Heart left ventricle (tissue), 16 donors: ENCODE measurements at places on chromosomes 1 and 21. TPM values are rescaled to one million over a fixed set of nuclear protein-coding genes. Genes with fewer than 3 reads are reported as not detected.

Gene ACOT7
- 6.2 TPM for polyA plus RNA-seq

DNA sequence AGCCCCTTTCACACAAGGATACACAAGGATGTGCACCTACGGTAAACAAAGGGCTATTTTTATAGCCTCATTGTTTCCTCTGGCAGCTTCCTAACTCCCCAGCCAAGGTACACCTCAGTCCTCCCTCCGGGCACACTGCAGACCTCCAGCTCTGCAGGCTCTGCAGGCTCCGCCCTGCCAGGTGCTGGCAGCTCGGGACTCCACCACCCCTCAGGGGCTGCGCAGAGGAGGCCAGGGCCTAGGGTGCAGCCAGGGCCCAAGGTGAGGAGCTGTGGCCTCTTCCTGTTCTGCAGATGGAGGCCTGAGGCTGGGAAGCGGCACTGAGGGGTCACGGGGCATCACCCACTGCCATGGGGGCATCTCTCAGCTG lies 19.8 kb upstream of the CLSTN1 start:
- H3K36me3 ChIP-seq = no peaks in the 10 kb centered on the region
- H3K27me3 ChIP-seq = no peaks in the 10 kb centered on the region
- H3K4me1 ChIP-seq = peaks cover 11% of the 10 kb centered on the region
- DNase-seq = no peak
- H3K27ac ChIP-seq = peak overlapping the region; percentile 42

GRCh38 chr1:204634260-204634910 lies 51.2 kb downstream of the LRRN2 start:
- peaks cover 6% of the 10 kb centered on the region for H3K4me1 ChIP-seq
- no peak overlapping the region for H3K27ac ChIP-seq
- peaks cover 6% of the 10 kb centered on the region for H3K27me3 ChIP-seq

Gene CYB5RL
- 2.2 TPM for polyA plus RNA-seq

GRCh38 chr21:10272216-10272615 lies 249.2 kb upstream of the TPTE start:
- no peak overlapping the region for H3K4me3 ChIP-seq
- no peaks in the 10 kb centered on the region for H3K36me3 ChIP-seq
- no peak overlapping the region for H3K27ac ChIP-seq
- H3K27me3 ChIP-seq = no peaks in the 10 kb centered on the region
- H3K4me1 ChIP-seq = no peaks in the 10 kb centered on the region

DNA sequence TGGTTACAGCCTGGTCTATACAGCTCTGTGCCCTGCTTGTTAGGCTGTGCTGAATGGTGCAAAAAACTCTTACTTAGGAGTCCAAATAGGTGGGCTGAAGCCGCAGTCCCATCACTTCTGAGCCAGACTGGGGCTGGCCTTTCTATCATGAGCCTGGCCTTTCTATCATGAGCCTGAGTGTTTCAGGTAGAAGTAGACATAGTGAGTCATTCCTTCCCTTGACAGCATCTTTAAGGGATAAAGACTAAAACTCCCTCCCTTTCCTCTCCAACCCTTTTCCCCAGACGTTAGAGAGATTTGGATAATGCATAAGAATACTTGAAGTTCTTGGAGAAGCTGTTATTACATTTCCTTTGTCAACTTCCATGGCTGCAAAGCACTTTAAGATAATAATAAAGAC lies 46.5 kb upstream of the PARP1 start:
- no peaks in the 10 kb centered on the region for H3K36me3 ChIP-seq
- H3K4me1 ChIP-seq = no peaks in the 10 kb centered on the region
- DNase-seq = no peak
- no peaks in the 10 kb centered on the region for H3K27me3 ChIP-seq
- H3K27ac ChIP-seq = no peak overlapping the region

DNA sequence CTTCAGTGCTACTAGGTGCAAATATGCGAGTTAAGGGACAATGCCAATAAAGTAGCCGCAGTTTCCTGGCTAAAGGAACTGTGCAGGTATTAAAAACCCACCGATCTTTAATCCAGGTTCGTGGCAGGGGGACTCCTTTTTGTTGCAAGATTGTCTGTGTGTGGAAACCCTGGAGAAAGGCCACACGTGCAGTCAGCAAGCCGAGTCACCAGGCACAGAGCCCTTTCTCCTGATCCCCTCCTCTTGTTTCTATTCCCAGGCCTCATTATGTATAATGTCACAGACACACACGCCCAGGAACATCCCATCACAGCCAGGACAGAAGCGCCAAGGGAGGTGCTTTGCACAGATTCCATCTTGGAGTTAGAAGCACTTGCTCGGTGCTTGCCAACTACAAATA lies 528.9 kb downstream of the KIF26B start:
- H3K36me3 ChIP-seq = no peaks in the 10 kb centered on the region
- H3K27me3 ChIP-seq = no peaks in the 10 kb centered on the region
- no peak for DNase-seq

DNA sequence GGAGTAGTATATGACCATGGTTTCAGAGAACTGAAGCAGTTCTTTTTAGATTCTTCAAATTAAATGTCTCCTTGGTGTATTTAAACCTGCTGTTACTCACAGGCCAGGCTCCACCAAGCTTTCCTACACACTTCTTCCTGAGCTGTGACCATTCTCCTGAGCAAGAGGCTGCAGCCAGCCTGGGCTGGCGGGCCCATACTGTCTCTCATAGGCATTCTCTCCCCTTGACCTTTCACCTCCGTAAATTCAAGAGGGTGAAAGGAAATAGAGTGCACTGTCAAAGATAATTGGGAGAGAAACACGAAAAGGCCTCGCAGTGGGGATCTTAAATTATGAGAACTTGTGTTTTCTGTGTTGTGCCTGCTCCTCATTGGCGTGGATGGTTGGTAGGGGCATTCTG lies 2.3 kb downstream of the ARF1 start:
- peak; percentile 9 for DNase-seq
- H3K36me3 ChIP-seq = no peaks in the 10 kb centered on the region
- H3K27me3 ChIP-seq = no peaks in the 10 kb centered on the region
- peak overlapping the region; percentile 70 for H3K4me3 ChIP-seq
- H3K27ac ChIP-seq = peak overlapping the region; percentile 100

Gene AGT
- 44.2 TPM for polyA plus RNA-seq

Gene ABCG1
- polyA plus RNA-seq = 7.2 TPM

DNA sequence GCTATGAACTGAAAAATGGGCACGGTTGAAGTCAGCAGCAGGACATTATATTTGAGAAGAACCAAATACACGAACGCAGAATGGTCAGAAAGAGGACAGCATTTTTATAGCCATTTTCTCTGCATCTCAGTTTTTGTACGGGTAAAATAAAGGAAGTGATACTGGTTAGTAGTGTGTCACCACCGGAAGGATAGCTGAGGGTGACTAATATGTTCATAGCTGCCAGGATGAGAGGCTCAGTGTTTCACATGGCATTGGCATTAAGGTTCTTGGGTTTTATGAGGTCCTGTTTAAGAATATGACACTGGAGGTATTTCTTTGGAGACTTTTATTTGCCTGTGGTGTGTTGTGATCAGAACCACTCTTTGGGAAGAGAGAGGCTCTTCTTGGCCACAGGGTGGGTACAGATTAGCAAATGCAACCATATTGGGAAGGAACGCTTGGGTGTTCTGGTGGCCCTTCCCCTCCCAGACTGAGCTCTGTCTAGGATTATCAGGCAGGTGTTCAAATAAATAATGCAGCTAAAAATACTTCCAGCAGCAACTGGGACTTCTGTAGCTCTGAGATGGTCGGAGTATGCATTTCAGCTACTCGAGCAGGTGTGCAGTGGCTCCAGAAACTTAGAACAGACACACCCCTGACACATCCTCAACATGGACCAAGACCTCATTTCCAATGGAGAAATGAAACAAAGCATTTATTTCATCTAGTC lies 158.2 kb downstream of the PBX1 start:
- H3K27me3 ChIP-seq = no peaks in the 10 kb centered on the region
- H3K4me1 ChIP-seq = peaks cover 14% of the 10 kb centered on the region
- no peak overlapping the region for H3K27ac ChIP-seq
- DNase-seq = no peak

DNA sequence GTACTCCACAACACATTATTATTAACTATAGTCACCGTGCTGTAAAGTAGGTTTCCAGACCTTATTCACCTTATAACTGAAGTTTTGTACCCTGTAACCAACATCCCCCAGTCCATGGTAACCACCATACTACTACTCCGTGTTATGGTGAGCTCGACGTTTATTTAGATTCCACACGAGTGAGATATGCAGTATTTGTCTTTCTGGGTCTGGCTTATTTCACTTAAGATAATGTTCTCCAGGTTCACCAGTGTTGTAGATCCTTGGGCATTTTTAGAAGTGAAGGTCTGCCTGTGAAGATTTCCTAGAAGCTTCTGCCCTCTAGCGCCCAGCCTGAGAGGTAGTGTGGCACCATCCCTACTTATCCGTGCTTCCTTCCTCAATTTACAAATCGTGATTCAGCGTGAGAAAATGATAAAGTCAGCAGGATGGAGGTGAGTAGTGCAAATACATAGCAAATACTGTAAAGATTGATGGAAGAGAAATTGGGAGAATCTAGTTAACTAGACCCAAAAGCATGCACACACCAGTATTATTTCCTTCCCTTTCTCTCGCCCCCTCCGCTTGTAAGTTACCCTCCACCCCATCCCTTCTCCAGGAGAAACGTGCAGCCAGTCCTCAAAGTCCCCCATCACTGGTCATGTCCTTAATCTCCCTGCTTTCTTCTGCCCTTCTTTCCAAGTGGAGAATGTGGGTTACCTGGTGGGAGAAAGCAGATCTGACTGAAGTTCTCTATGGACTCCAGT lies 36.0 kb upstream of the DISC1 start:
- peak; percentile 70 for DNase-seq
- H3K27ac ChIP-seq = no peak overlapping the region
- H3K4me1 ChIP-seq = no peaks in the 10 kb centered on the region

- H3K4me3 ChIP-seq = no peak overlapping the region
- H3K4me1 ChIP-seq = peaks cover 5% of the 10 kb centered on the region
- H3K36me3 ChIP-seq = no peaks in the 10 kb centered on the region
- peaks cover 11% of the 10 kb centered on the region for H3K27me3 ChIP-seq
- DNase-seq = no peak
- H3K27ac ChIP-seq = no peak overlapping the region
Measured at GRCh38 chr1:212955098-212955497, 4.8 kb downstream of the VASH2 start.

Gene TMEM61
- not detected for polyA plus RNA-seq

Gene COL24A1
- 0.07 TPM for polyA plus RNA-seq

- no peaks in the 10 kb centered on the region for H3K27me3 ChIP-seq
- peaks cover 10% of the 10 kb centered on the region for H3K4me1 ChIP-seq
- H3K27ac ChIP-seq = peak overlapping the region; percentile 71
- H3K36me3 ChIP-seq = no peaks in the 10 kb centered on the region
- H3K4me3 ChIP-seq = no peak overlapping the region
- no peak for DNase-seq
Measured at GRCh38 chr1:210633636-210634035, 304.9 kb downstream of the HHAT start.

Gene RSPO1
- polyA plus RNA-seq = not detected

- H3K27me3 ChIP-seq = no peaks in the 10 kb centered on the region
- H3K4me1 ChIP-seq = peaks cover 22% of the 10 kb centered on the region
- no peaks in the 10 kb centered on the region for H3K36me3 ChIP-seq
Measured at GRCh38 chr1:31745096-31745945, 18.8 kb downstream of the ADGRB2 start.

DNA sequence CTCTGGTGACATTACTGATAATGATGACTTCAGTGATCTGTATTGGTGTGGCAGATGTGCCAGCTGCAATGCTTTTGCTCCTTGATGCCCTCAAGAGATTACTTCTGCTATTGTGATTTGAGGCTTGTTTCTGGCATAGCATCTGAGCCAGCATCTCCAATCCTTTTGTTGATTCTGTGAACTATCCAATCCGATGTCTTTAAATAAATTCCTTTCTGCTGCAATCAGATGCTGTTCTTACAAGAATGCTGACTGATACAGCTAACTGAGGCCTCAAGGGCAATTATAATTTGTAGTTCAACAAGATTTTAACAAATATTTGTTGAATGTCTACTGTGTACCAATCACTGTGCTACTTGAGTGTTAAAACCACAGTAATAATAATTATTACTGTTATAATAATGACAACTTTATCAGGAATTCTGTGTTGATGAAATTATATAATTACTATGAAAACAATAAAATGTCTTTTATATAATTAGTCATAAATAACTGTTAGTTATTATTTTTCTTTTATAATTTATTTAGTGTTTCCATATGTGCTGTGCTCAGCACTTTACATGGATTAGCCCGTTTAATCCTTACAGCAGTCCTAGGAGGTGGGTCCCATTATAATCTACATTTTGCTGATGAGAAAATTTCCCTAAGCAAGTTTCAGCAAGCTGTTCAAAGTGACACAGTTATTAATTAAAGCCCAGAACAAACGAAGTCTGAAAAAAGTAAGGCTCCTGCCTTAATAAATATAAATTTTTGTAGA lies 308.2 kb downstream of the BRINP3 start:
- no peaks in the 10 kb centered on the region for H3K27me3 ChIP-seq
- no peak overlapping the region for H3K4me3 ChIP-seq
- H3K27ac ChIP-seq = no peak overlapping the region
- no peak for DNase-seq
- H3K4me1 ChIP-seq = no peaks in the 10 kb centered on the region

- no peaks in the 10 kb centered on the region for H3K27me3 ChIP-seq
- DNase-seq = no peak
Measured at GRCh38 chr1:112196731-112197130, 199.3 kb upstream of the CTTNBP2NL start.

Gene BRDT
- polyA plus RNA-seq = not detected

Gene EFNA1
- polyA plus RNA-seq = 103 TPM

Gene SPATA21
- 0.08 TPM for polyA plus RNA-seq

GRCh38 chr1:153399401-153400055 lies 8.7 kb upstream of the S100A8 start:
- peaks cover 14% of the 10 kb centered on the region for H3K27me3 ChIP-seq
- no peak for DNase-seq
- H3K4me3 ChIP-seq = no peak overlapping the region
- H3K4me1 ChIP-seq = no peaks in the 10 kb centered on the region

- H3K4me3 ChIP-seq = no peak overlapping the region
- no peaks in the 10 kb centered on the region for H3K27me3 ChIP-seq
- no peaks in the 10 kb centered on the region for H3K4me1 ChIP-seq
- no peak for DNase-seq
Measured at GRCh38 chr1:188027613-188028012, 1198.9 kb downstream of the PLA2G4A start.

- peaks cover 7% of the 10 kb centered on the region for H3K4me1 ChIP-seq
- no peaks in the 10 kb centered on the region for H3K36me3 ChIP-seq
- H3K4me3 ChIP-seq = peak overlapping the region; percentile 85
- H3K27ac ChIP-seq = peak overlapping the region; percentile 93
- H3K27me3 ChIP-seq = no peaks in the 10 kb centered on the region
Measured at GRCh38 chr1:68230484-68230802, 1.9 kb downstream of the WLS start.

DNA sequence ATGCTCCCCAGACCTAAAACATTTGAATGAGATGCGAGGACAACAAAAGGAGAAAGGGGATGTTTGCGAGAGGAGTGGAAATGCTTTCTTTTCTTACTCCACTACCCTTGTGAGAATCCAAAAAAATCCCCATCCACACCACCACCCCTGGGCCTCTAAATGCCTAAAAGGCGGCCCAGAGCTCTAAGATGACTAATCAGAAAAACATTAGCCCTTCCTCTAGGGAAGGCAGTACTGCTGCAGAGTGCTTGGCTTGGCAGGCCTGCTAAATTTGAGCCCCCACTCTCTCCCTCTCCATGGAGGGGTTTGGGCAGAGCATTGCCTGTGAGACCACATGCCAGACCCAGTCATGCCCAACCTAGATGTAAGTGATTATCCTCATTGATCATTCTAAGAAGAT lies 347.9 kb downstream of the USH2A start:
- no peak overlapping the region for H3K27ac ChIP-seq
- H3K36me3 ChIP-seq = no peaks in the 10 kb centered on the region
- DNase-seq = no peak
- H3K27me3 ChIP-seq = no peaks in the 10 kb centered on the region
- H3K4me3 ChIP-seq = no peak overlapping the region

Gene APOBEC4
- polyA plus RNA-seq = not detected

- H3K27me3 ChIP-seq = no peaks in the 10 kb centered on the region
- no peak for DNase-seq
- H3K27ac ChIP-seq = no peak overlapping the region
- no peak overlapping the region for H3K4me3 ChIP-seq
- H3K4me1 ChIP-seq = peaks cover 21% of the 10 kb centered on the region
Measured at GRCh38 chr1:41842993-41843755, 75.5 kb downstream of the HIVEP3 start.
